ENCODE measurements at places on chromosomes 6 and 20.
A peak's percentile ranks its signal among the peaks of the same experiment; 100 is the strongest.

GRCh38 chr20:48921883-48922820, 641 bp downstream of the ARFGEF2 start:
- peak; percentile 67 for DNase-seq

GRCh38 chr6:31267651-31268368, 4.1 kb downstream of the HLA-C start:
- peak; percentile 8 for DNase-seq

GRCh38 chr20:17044891-17045290, 181.9 kb upstream of the PCSK2 start:
- no peak for DNase-seq

DNA sequence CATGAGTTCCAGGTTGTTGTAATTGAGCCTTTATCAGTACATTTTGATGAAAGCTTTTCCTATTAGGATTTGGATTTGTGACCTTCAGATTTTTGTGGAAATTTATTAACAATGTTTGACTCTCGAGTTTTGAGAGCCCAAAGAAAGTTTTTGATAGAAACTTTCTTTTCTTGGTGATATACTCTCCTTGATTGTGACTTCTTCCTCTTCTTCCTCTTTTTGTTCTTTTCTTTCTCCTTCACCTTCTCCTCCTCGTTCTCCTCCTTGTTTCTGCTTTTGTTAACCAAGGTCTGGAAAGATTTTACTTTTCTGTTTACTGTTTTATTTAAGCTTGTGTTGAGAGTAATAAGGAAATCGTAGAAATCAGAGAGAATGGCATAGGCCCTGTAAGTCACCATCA, 182.4 kb downstream of the TRIM27 start:
- no peak for DNase-seq

DNA sequence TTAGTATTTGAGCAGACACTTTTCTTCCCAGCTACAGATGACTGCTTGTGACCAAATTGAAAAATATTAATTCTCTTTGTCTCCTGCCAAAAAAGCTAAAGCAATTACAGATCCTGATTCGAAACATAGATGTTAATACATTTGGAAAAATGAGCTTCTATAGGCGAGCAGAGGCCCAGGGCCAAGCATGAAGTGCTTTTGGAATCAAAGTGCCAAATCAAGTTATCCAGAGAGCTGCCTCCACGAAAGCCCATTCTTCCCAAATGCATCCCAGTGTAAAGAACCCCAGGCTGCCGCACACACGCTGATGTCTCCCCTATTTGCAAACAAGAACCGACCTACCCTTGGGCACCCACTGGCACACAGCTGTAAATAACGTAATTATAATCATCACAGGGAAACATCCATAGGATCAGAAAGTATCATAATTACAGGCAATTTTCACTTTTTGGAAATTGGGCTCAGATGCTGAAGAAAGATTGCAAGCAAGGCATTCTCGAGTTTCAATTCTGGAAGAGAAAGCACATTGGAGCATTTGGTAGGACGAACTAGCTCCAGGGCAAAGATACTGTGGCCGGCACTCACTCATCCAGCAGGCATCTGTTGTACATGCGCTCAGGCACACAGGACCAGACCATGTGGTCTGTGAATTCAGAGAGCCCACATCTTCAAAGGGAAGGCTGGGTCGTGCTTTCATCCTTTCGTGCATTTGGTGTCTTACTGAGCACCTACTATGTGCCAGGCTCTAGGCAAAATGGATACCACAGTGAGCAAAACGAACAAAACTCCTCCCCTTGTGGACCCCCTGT, 45.9 kb downstream of the BMP7 start:
- peak; percentile 96 for DNase-seq

DNA sequence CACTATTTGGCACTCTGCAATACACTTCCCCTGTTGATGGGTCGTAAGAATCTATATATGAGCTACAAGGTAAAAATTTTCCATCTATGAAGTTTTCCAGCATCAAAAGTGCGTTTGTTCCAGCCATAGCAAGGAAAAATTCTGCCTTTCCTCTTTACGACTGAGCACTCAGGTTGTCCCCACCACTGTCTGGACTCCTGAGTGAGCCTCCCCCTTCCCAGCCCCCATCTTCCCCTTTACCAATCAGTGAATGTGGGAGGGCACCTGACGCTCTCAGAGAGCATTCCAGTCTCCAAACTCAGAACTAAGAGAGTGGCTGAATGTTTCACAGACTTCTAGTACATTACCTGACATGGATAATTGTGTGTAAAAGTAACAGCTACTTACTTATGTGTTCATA, at the start of gene ALDH8A1:
ALDH8A1 (minus strand) TSS at position 175 of the 400 bp plus-strand sequence; CDS start at position 127, 48 bp downstream.
- DNase-seq, result no peak

GRCh38 chr6:132465530-132466485, 47.1 kb downstream of the STX7 start:
- no peak for DNase-seq

- no peak for DNase-seq
Observed at GRCh38 chr6:61887423-61887822, 398.6 kb downstream of the KHDRBS2 start.

- no peak for DNase-seq
Observed at GRCh38 chr6:107627969-107628368, 138.1 kb downstream of the SOBP start.

- no peak for DNase-seq
Observed at GRCh38 chr6:43475516-43475915, 1.9 kb upstream of the TJAP1 start.

- DNase-seq, result peak; percentile 86
Observed at GRCh38 chr20:48776306-48776705, 51.5 kb downstream of the PREX1 start.

GRCh38 chr20:21504323-21504722, 9.5 kb downstream of the NKX2-2 start:
- DNase-seq, result no peak

DNA sequence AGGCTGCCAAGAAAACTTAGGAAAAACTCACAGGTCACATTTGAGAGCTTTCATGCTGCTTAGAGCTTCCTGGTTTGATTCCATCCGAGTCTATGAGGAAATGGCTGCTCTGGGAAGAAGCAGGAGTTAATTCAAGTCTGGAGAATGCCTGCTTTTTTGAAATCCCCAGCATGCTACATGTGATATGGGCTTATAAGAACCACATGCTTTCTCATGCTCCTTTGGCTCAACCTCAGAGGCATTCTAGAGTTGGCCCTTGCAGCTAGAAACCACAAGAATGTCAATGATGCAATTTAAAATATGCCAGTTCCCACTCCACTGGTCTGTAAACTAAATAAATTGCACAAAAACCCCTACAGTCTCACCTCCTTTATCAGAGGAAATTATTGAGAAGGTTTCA, 142.9 kb upstream of the OLIG3 start:
- peak; percentile 96 for DNase-seq

DNA sequence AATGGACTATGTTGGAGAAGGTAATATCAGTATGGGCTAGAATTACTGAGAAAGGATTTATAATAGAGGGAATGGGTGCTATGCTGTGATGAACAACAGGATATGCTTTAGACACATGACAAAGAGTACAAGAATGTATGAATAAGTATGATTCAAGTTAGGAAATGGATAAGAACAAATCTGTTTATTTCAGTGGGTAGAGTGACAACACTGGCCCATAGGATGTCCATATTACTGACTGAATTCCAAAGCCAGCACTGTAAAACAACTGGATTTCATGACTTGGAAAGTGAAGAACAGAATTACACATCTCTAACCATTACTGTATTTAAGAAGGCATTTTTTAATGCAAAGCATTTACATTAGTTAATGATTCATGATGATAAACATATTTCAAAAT, 35.9 kb downstream of the EPM2A start:
- peak; percentile 70 for DNase-seq

- DNase-seq, result peak; percentile 97
Observed at GRCh38 chr6:32113386-32114352, 4.5 kb upstream of the TNXB start.

GRCh38 chr6:84568971-84569370, 195.4 kb downstream of the TBX18 start:
- DNase-seq, result peak; percentile 44

DNA sequence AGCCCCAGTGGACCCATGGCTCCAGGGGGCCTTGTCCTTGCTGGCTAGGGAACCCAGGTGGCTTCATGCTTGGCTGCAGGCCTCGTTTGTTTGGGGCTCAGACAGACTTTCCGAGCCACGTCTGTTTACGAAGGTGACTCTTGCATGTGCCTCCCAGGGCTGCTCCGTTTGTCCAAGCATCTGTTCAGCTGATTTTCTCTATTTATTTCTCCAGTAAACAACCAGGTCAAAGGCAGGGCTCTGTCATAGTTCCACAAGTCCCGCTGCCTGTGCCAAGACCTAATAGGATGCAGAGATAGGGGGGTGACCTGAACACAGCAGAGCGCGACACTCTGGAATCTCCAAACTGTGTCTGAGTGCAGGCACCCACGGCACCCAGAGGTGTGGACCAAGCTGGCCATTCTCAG, 12.8 kb upstream of the SPO11 start:
- no peak for DNase-seq

- no peak for DNase-seq
Observed at GRCh38 chr20:15814911-15815310, 758.3 kb downstream of the KIF16B start.

DNA sequence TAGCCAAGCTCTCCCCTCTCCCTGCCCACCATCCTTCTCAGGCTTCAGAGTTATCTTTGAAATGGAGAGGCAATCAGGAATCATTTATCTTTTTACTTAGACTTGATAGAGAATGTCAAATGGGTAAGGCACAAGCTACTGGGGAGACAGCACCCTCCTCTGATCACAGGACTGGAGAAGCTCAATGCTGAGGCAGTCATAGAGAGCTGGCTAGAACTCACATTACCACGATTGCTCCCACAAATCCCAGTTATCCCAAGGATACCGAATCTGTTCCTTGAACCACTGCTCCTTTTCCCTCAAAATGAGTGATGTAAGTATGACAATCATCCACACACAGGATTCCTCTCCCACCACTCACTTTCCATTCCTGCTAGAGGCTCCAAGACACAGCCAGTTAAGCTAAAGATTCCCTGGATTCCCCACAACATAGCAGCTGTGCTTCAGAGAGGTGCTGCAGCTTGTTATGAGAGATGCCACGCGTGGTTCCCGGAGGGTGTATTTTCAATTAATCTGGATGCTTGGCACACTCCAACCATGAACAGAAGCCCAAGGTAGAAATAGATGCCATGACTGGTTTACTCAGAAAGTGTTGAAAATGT, 96.2 kb upstream of the VGLL2 start:
- no peak for DNase-seq

DNA sequence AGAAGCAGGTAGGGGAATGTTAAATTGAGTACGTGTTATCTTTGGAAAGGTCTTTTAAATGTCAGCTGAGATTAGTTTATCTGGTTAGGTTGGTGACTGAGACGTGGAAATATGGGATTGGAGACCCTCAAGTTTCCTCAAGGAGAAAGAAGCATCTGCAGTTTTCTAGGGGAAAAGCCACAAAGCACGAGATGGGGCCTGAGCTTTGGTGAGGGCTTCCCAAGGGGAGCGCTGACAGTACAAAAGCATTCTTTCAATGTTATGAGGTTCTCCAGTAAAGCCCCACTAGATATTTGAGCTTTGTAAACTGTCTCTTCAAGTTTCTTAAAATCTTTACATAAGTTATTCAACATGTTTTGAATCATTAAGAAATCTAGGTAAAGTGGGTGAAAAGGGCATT, 19.6 kb upstream of the HS3ST5 start:
- no peak for DNase-seq

GRCh38 chr6:11598687-11599086, 61.1 kb downstream of the TMEM170B start:
- DNase-seq, result no peak

DNA sequence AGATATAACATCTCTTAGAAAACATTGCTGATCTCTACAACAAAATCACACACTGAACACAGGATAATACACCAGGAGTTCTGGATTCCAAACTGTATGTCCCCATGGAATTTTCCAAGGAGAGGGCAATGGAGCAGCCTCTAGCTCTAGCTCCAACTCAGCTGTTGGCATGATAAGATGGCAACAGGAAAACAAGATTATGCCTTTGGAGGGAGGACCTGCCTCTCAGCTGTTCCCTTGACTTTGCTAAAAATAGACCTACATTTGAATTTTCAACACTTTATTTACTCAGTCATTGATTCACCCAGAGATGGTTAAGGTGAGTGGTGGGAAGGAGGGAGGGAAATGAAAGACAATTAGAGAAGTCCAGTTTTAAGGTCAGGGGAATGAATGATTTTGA, 246.7 kb downstream of the ALDH8A1 start:
- DNase-seq, result no peak

DNA sequence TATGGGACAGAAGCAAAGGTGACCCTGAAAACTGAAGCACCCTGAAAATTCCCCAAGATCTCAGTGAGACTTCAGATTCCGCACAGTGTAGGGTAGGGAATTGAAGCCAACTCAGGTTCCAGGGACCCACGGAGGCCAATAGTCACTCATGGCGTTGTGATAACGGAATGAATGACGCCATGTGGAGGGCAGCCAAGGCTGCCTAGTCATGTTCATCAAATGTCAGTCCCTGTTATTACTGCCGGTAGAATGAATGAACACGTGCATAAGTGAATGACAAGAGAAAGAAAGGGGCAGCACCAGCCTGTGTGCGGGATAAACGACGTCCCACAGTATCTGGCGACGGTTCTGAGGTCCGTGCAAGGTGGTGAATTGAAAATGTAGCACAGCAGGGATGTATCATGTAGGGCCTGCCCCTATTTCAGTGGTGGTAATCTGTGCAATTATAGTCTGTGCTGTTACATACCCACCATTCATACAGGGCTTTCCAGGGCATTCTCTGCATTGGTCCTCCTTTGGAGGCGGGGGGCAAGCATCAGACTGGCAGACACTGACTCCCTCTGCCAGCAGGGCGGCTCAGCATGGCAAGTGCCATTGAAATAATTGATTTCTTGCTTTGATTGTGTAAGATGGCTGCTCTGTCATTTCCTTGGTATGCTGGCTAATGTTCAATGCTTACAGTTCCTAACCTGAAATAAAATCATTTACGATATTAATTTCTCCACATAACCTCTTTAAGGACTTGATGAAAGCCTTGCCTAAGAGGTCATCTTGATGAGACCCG, 386.9 kb downstream of the CDH4 start:
- DNase-seq, result no peak

DNA sequence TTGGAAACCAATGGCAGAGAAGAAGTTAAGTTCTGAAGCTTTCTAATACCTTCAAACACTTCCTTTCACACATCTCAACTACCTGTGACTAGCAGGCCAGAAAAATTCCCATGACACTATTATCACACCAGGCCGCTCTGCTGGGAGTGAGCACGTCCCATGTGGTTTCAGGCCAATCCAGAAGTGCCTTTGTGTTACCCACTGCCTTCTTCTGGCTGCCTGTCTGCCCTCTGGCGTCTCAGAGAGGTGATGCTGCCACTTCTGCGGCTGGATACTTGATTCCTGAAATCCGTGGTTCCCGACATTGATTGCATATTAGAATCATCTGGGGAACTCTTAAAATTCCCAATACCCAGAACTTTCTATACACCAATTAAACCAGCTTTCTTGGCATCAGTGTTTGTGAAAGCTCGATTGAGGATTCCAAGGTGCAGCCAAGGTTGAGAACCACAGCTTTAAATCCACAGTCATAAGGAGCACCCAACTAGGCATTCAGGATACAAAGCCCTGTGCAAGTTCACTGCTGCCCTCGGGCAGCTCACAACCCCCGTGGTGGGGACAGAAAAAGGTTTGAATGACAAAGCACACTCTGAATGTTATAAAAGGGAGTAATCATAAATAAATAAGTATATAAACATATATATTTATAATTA, 65.6 kb downstream of the STMND1 start:
- peak; percentile 72 for DNase-seq

- DNase-seq, result no peak
Observed at GRCh38 chr20:5793916-5794315, 43.7 kb downstream of the SHLD1 start.
